NCI-H187 (cell line): ENCODE measurements at places on chromosomes 16 and 17.

DNA sequence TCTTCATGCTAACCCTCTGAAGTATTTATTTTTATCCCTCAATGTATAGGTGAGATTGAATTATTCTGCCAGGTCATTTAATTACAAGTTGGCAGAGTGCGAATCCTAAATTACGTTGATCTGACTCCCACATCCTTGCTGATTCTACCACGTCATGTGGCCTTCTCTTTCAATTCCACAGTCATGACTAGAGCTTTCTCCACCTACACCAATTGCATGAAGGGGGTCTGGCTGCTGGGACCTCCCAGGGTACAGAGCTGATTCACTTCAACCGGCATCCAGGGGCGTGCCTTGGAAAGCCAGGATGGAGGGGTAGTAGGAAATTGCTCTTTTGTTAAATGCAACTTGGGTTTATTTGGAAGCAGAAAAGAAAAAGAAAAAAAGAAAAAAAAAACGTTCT, 41.1 kb upstream of the CDH13 start:
- no peak for DNase-seq

GRCh38 chr17:28142305-28142704, 99.8 kb downstream of the NLK start:
- no peak for DNase-seq

DNA sequence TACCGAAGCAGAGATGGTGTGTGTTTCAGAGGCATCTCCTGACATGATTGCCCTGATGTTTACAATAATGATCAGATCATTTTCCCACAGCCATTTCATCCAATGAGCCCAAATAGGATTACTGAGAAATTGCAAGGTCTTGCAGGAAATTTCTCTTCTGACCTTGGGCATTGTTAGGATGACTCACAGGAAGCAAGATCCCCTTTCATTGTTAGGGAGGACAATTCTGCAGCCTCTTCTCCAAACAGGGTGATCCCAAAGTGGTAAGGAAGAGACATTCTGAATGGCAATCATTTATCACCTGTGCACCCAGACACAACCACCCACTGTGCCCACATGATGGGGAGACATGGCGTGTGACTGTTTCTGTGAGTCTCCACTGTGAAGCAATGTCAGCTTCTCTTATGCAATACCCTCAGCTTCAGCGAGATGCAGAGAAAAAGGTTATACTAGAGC, 306.7 kb upstream of the XYLT1 start:
- DNase-seq = no peak

- DNase-seq = no peak
Measured at GRCh38 chr17:8703001-8703400, 41.6 kb downstream of the CCDC42 start.

DNA sequence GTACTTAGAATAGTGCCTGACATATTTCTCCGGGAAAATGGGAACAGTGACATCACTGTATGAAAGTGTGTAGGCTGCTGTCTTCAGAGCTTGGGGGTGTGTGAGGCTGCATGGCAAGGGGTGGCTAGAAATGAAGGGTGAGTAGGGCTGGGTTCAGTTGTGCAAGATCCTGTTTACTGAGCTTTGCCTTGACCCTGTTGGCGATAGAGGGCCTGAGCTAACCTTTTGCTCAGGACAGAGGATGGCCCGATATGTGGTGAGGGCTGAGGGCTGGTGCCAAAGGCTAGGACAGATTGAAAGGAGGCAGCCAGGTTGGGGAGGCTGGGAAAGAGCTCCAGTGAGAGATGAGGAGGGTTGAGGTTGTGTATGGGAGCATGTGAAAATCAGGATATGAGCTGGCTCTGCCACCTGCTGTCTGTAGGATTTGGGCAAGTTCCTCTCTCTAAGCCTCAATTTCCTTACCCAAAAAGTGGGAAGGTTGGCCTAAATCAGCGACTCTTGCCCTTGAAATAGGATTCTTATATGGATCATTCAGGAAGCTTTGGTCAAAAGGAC, 6.0 kb upstream of the CCL1 start:
- DNase-seq = no peak

- no peak for DNase-seq
Measured at GRCh38 chr16:5428932-5429331, 331.3 kb upstream of the EEF2KMT start.

DNA sequence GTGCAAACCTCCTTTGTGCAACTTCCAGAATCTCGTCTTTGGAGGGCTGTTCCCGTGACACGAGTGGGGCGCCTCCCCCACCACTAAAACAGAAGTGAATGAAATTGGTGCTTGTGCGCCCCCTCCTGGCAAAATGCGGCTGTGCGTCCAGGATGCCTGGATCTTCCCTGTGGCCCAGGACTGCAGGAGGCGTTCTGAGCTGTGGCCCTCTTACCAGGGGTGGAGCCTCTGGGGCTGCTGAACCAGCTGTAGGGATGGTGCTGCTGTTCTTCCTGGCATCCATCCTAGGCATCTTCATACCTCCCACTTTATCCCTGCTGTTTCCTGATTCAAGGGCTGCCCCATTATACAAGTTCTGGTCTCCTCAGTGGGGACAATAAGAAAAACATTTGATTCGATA, 18.5 kb upstream of the NAGLU start:
- no peak for DNase-seq

DNA sequence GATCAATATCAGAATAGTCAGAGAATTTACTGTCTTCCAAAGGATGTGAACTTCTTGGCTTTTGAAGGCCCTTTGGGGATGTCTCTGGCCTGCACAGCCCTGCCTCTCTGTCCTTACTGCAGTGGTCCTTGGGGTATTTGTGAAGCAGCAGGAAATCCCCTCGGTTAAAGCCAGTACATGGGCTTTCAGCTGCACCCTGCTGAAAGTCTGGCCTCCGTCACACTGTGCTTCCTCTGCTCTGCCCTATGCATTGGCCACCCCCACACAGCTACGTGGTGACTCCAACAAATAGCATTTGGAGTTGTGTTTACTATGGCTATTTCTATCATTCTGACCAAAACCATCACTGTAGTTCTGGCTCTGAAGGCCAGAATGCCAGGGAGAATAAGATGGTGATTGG, 21.2 kb downstream of the SYCE1L start:
- no peak for DNase-seq

- DNase-seq = no peak
Measured at GRCh38 chr17:70059071-70059470, 16.0 kb upstream of the KCNJ16 start.

DNA sequence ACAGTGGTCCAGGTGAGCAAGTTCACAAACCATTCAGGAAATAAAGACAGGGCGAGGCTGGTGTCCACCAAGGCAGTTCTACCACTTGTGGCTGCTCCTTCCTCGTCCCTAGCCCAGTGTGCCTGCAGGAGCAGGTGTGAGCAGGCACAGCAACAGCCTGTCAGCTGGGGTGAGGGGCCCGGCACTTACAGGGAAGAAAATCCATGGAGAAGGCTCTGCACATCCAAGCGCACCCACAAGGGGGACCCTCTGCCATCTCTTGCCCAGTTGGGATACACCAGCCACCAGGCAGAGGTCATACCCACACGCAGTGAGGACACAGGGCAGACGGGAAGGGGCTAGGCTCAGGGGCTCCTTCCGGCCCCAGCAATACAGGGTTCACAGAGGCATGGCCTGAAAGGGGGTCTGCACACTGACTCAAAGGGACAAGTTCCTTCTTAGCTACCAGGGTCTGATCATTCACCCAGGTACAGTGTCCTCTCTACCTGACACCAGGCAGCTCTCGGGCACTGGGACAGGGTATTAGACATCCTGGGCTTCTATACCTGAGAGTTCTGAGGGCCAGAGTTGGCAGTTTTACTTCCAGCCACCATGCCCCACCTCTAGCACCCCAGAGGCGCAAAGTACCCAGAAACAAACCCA, 27.0 kb downstream of the CDIP1 start:
- DNase-seq = no peak

DNA sequence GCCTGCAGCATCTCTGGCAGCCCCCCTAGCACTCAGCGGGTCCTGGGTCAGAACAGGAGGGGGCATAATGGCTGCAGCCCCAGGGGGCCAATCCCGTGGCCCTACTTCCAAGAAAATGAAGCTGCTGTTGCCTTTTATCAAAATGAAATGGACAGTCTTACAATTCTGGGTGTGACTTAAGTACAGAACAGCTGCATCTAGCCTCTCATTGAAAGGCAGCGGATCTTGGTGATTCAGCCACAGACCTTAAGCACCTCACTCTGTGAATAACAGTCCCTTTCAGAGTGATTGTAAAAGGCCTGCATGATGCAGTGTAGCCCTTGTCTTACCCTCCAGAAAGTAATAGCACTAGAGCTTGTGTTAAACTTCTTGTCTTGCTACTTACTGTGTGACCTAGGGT, 11.5 kb upstream of the UMOD start:
- no peak for DNase-seq

DNA sequence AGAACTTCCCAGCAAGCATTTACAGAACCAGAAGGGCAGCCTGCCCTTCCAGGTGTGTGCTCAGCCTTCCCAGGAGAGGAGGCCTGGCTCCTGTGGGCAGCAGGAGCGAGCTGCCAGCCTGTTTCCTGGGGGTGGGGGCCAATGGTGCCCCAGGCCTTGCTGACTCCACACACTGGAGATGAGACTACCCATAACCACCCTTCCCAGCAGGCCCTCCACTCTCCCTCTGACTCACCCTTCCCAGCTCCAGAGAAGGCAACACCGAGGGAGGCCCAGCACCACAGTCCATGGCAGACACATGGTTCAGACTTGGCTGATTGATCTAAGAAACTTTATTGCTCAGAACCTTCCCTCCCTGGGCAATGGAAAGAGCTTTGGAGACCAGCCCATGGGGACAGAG, 1.8 kb upstream of the PRSS53 start:
- no peak for DNase-seq

GRCh38 chr17:81578561-81579225, 26.5 kb upstream of the FAAP100 start:
- DNase-seq = no peak

DNA sequence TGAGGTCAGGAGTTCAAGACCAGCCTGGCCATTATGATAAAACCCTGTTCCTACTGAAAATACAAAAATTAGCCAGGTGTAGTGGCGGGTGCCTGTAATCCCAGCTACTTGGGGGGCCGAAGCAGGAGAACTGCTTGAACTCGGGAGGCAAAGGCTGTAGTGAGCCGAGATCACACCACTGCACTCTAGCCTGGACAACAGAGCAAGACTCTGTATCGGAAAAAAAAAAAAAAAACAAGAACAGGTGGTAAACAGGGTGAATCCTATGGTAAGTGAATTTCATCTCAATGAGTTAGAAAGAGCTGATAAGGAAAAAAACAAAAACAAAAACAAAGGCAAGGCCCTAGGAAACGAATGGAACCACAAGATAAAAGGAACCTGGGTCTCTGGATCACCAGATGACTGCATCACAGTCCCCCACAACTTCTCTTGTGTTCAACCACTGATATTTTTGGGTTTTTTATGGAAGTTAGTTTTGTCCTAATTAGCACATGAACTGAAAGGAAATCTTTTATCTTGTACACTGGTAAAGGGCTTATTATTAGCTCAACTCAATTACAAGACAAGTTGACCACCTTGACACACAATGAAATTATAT, 21.0 kb downstream of the GLG1 start:
- no peak for DNase-seq

DNA sequence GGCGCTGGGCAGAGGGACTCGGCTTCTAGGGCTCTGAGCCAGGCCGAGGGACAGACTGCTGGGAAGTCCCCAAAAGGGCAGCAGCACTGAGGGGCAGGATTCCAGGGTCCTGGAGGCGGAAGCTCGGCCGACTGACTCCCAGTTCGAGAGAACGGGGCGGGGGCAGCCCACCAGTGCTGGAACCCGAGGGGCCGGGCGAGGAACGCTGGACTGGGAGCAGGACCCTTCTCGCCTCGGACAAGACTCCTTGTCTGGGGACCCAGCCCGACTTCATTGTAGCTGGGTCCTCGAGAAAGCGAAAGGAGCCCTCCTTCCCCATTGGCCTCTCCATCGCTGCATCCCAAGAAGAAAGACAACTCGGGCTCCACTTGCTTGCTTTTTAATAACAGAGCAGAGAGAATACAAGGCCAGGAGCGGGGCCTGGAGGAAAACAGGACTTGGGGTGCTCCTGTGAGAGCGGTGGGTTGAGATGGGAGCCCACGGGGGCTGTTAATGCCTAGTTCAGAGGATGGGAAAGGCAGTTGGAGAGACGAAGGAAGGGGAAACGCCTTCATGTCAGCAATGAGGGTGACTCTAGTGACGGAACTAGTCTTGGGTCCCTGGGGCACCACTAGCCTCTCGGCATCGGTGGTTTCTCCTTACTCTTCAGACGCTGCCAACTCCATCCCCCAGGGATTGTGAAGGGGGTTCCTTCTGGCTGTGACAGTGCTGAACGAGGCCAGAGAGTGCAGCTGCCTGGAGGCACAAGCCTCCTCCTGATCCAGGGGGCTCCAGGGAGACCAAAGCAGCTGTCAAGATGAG, 492 bp upstream of the CAMTA2 start:
- DNase-seq = no peak

- DNase-seq = peak; percentile 60
Measured at GRCh38 chr16:4734063-4734729, at the start of the genes ANKS3 and DNAAF8. ANKS3 (minus strand) TSS chr16:4734271; CDS start chr16:4730149, 4,122 bp downstream. DNAAF8 (plus strand) TSS chr16:4734537; CDS start chr16:4736515, 1,978 bp downstream.

DNA sequence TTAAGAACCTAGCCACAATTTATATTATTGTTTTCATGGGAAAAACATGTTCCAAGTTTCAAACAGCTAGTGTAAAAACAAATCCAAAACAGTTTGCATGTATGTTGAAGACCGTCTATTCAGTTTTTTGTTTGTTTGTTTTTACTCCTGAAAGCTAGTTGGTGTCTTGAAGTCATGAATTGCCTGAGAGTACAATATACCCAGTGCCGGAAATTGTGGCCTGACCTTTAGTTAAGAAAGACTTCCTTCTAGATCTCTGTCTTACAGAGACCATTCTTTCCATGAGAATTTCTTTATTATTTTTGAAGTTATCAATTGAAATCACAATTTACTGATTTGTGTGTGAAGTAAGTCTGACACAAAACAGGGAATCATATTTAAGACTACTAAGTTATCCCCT, 474.8 kb downstream of the KCNJ2 start:
- DNase-seq = no peak

- DNase-seq = no peak
Measured at GRCh38 chr16:58027161-58027915, 1.8 kb downstream of the MMP15 start.

DNA sequence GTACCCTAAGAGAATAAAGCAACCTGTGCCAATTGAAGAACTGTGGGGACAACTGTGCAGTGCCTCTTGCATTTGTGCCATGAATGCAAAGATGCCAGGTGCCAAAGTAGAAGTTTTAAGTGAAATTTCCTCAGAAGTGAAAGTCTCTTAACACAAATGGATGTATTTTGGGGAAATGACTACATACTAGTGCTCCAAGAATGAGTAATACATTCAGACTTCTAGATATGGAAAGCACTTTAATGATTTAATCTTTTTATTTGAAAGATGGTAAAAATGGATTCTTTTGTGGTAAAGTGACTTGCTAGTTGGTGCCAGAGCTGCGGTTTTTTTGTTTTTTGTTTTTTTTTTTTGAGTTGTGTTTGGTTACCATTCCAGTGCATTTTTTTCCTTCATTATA, 15.0 kb downstream of the UTP18 start:
- no peak for DNase-seq

DNA sequence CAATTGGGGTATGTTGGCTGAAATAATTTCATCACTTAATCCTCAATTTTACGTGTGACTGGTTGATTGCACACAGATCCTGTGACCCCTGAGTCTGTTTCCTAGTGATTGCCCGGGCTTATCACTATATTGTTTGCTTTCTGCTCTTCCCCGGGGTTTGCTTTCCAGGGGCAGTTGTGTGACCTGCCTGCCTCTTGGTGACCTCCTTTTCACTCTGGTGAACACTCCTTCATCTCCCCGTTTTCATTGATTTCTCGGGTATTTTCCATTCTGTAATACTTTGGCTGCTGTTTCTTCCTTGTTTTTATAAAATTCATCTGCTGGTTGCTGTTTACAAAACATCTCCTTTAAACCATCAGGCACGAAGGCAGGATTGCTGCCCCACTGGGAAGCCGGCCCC, 36.0 kb downstream of the NTN1 start:
- DNase-seq = no peak
